AG04449 (cell line): ENCODE measurements at places on chromosomes 3 and 15.

GRCh38 chr3:43378066-43378935, 92.0 kb downstream of the SNRK start:
- no peak for DNase-seq

- no peak for DNase-seq
Measured at GRCh38 chr3:184696697-184697096, 15.2 kb downstream of the MAGEF1 start.

DNA sequence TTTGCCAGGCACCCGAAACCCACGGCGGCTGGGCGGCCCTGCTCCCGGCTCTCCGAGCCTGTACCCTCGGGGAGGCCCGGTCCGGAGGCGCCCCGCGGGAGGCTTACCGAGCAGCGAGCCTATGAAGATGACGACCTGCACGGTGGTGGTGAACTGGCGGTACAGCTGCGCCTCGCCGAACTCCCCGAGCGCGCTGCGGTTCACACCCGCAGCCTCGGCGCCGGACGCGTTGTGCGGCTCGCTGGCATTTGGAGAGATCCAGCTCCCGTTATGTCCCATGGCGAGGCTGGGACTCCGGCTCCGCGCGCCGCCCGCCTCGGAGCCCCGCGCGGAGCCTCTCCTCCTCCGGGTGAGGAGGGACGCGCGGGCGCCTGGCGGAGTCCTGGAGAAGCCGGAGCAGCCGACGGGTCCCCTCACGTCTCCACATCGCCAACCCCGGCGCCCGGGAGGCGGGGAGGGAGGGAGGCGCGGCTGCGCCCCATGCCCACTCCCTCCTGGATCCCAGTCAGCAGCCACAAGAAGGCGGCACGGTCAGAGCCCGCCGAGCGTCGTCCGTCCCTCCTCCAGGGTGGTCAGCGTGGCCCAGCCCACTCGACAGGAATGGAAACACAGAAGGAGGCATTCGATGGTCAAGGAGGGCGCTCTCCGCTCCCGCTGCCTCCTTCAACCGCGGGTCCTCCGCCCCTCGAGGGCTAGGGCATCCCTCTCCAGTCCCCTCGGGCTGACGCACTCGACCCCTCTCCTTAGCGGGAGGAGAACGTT, at the start of gene GPR176:
TSS of gene GPR176 (minus strand) at position 519 of the 762 bp plus-strand sequence. CDS start at position 279, 240 bp downstream.
- DNase-seq = no peak

GRCh38 chr3:126685021-126685420, 19.0 kb upstream of the CHCHD6 start:
- DNase-seq = peak; percentile 26

DNA sequence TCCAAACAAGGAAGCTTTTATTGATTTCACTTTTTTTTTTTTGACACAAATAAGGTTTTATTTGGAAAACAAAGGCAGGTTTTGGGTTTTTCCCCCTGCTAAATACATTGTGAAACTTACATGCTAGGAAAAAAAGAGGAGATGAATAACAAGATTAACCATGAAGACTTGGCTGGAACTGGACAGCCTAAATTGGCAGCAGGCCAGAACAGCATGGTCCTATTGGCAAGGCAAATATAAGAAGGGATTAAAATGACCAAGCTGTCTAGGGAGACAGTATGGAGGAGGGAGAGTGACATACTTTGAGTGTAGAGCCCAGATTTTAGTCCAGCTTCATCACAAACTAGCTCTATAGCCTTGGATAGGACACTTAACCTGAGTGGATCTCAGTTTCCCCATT, 63.9 kb upstream of the BBX start:
- no peak for DNase-seq

DNA sequence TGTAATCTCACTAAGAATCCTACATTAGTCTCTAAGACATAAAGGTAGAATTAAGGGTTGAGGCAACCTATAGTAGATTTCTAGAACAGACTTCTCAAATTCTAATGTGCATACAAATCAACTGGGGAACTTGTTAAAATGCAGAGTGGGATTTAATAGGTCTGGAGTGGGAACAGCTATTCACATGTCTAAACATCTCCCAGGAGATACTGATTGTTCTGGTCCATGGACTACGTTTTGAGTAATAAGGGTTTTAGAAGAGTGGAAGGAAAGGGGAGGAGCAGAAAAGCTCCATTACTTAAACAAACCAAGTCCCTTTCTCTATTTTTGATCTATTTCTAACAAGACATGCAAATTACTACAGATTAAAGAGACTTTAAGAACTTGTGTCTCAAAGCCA, 524.8 kb downstream of the TUSC7 start:
- no peak for DNase-seq

DNA sequence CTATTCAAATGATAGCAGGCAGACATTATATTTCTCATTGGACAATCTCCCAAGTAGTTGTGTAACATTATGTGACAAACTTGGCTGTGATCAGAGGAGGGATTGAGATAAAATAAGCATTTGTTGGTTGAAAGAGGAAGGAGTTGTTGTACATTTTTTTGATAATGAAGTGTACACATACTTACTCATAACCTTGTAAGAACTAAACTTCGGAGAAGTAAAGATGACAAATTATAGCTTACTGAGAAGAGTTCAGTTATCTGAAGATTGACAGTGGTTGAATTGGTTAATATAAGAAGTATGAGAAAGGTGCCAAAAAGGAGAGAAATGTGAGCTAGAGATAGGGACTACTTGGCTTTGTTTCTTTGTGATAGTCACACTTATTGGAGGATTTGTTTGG, 32.6 kb downstream of the STT3B start:
- DNase-seq = no peak

DNA sequence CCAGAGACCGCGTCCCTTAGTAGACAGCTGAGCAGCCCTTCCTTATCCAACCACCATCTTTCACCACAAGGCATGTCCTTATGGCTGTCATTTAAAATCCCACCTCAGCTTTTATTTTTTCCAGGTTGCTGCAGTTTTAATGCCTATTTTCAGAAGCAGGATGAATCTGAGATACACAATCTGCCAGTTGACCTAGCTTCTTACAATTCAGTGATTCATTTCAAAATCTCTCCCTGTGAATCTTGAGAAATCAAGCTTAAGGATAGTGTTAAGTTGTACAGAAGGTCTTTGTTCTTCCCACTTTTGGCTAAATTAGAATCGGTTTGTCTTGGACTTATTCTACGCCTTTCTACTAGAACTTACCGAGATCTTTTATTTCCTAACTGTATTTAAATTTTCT, 522.3 kb upstream of the CFAP20DC start:
- no peak for DNase-seq

DNA sequence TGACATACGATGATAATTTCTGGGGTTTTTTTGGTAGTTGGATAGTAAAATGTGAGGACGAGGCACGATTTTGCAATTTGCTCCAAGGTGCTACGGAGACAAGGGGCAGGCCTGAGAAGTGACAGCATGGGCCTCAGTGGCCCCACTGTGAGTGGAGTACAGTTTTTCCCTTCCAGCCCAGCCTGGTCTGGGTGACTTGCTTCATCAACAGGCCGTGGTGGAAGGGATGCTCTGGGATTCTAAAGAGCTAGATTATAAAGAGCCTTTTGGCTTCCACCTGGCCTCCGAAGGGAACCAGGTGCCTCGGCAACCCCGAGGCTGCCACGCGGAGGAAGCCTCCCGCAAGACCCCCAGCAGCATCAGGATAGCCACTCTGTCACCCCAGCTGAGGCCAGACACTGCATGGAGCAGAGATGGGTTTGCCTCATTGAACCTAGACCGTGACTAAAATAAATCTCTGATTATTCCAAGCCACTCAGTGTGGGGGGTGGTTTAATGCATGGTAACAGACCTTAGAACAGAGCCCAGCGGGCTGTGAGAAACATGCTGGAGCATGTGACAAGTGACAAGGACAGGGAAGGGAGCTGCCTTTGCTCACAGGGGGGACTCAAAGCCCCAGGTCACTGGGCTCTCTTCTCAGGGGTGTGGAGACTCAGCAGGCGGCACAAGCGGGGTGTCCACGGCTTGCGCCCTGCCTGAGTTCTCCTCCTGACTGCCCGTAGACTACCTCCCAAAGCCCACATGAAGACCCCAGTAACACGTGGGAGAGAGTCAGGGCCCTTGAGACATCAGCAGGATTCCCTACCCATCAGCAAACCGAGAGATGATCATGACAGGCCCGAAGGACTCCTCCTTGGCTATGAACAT, 22.6 kb upstream of the SLC41A3 start:
- DNase-seq = no peak
